ENCODE measurements at places on chromosomes 7 and 10.

GRCh38 chr7:147279964-147280374 is 1163.4 kb downstream of the CNTNAP2 start:
- no peak for DNase-seq

GRCh38 chr7:118286131-118286530 is 61.6 kb downstream of the ANKRD7 start:
- no peak for DNase-seq

DNA sequence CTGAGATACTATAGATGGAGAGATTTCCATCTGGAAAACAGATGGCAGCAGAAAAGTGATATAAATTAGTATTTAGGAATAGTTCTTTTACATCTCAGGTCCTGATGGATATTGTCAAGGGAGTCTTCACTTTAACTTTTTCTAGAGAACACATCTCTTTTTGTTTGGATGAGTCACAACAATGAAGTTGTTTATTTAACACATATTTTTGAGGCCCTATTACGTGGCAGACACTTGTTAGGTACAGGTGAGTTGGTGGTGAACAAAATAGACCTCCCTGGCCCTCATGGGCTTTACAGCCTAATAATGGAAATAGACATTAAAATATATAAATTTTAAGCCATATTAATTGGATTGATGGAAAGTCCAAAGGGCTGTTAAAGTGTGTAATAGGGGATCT is 168.3 kb downstream of the VTI1A start:
- DNase-seq: no peak

GRCh38 chr10:78464856-78465267 is 431.2 kb downstream of the RPS24 start:
- no peak for DNase-seq

DNA sequence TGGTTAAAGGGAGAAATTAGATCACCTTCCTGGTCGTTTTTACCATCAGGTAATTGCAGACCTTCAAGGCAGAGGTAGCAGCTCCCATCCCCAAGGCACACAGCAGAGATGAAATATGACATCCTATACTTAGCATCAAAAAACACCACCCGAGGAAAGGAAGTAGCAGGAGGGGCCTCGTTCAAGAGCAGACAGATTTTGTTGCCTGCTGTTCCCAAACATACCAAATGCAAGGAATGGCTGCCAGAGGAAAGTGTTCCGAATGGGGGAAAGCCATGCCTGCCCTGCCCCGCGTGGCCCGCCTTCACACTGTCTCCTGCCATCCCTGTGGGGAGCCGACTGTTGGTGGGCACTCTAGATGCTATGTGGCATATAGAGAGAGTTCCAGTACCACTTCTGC is 18.0 kb downstream of the FKBP6 start:
- DNase-seq: no peak

- no peak for DNase-seq
Measured at GRCh38 chr10:4074545-4075407, 289.8 kb upstream of the KLF6 start.

DNA sequence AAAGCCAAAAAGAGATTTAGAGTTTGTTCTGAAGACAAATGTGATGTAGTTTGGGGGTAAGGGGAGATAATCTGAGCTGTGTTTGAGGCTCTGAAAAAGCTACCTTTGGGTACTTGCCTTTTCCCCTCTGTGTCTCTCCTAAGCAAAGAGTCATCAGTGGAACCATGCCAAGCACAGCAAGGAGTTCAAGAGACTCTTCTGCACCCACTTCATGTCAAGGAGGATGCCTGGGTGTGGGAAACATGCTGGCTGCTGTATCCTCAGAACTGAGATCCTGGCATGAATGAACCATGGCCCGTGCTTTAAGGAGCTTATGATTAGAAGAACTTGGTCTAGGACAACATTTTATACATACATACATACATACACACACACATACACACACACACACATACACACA is 142.9 kb downstream of the NOC3L start:
- no peak for DNase-seq

GRCh38 chr10:42941295-42941644 is 135.6 kb upstream of the RET start:
- DNase-seq: peak; percentile 6

- DNase-seq: no peak
Measured at GRCh38 chr10:4201866-4202825, 417.1 kb upstream of the KLF6 start.

DNA sequence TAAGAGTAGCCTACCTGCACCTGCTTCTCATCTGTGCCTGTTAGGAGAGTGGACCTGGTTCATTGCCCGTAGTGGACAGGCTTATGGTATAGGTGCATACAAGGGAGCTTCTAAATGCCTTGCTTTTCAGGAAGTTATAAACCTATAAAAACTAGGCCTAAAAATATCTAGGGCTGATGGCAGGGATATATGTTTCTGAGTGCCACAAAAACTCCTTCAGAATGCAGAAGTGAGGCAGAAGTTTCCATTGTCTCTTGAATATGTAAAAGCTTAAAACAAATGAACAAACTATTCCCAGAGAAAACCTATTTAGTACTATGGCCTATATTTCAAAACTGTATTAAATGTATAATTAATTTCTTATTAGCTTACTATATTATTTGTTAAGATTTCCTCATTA is 91.8 kb downstream of the RNLS start:
- no peak for DNase-seq

- DNase-seq: no peak
Measured at GRCh38 chr10:74051736-74052342, 53.9 kb downstream of the VCL start.

DNA sequence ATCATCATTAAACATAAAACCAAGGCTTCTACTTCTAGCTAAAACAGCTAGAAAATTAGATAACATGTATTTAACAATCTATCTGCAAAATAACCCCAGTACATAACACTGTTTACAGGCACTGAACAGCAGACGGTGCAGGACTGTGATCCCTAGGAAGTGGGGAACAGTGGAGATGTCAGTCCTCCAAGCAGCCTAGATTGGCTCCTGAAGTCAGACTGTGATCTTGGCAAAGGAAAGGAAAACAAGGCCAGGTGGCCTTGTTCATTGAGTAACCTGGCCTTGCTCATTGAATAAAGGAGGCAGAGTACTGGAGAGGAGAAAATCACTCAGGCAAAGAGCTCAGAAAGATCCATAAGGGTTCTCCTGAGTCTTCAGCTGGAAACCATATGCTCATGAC is 77.7 kb upstream of the DIP2C start:
- DNase-seq: no peak

- DNase-seq: no peak
Measured at GRCh38 chr7:107286751-107287621, 118.2 kb downstream of the HBP1 start.

DNA sequence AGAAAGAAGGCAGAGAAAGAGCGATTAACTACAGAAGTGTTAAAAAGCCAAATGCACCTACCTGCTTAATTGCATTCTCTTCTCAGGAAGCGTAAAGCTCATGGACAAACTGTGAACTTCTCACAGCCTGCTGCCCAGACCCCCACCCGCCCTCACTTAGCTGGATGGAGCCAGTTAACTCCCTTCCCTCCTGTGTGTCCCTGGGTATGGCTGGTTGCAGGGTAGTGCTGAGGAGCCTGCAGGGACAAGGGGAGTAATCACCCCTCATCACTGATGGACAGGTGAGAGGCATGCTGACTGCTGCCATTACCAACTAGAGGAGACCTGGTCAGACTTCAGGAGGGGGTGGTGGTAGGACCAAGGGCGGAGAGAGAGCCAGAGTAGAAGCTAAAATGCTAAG is 37.5 kb downstream of the ENO4 start:
- no peak for DNase-seq

GRCh38 chr7:106420736-106421135 is 136.0 kb upstream of the NAMPT start:
- no peak for DNase-seq

DNA sequence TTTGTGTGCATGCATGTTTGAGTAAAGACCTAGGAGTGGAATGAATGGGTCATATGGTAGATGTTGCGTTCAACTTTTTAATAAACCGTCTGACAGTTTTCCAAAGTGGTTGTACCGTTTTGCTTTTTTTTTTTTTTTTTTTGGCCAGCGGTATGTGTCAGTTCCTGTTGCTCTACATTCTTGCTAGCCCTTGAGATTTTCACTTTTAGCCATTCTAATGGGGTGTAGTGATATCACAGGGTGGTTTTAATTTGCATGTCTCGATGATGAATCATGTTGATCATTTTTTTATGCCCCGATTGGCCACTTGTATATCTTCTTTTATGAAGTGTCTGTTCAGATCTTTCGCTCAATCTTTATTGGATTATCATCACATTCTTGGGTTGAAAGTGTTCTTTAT is 320.7 kb downstream of the CAMK1D start:
- DNase-seq: no peak

DNA sequence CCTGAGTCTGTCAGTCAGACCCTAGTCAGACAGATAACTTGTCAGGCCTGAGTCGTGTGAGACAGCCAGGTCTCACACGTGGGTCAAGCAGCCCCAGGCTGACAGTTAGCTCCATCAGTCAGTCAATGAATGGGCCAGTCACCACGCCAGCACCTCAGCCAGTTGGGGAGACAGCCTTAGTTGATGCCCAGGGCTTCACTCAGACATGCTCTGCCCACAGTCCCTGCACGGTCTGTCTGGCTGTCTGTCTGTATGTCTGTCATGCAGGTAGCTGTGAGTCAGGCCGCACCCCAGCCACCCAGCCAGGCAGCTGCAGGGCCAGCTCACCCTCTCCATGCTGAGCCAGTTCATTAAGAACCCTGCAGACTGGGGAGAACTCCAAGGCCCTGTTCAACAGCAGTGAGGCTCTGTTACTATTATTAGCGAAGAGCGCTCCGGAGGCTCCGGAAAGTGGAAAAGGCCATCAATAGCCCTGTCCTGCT is 141.1 kb upstream of the PCBD1 start:
- DNase-seq: no peak

GRCh38 chr10:48623607-48624132 is 18.8 kb upstream of the ARHGAP22 start:
- DNase-seq: no peak

DNA sequence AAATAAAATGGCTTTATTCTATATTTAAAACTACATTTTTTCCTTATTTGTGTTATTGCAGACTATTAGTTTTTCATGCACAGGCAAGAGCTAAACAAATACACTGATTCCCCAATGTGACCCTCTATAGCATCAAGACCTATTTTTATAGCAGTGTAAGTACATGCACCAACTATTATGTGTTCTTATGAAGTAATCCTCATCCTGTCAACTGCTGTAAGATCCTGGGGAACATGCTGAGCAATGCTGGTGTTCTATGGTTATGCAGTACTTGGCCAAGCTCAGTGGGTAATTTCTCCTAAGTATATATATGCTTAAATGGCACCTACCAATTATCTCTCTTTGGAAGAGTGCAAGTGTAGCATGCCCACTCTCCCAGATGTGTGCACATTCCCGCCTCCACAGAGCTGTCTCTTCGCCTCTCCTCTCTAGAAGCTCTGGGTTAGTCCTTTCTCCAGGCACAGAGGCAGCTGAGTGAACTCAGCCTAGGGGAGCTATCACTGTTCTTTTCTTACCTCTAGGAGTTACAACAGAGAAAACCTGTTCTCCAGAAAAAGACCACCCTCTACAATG is 428.8 kb downstream of the KCNMA1 start:
- DNase-seq: no peak

DNA sequence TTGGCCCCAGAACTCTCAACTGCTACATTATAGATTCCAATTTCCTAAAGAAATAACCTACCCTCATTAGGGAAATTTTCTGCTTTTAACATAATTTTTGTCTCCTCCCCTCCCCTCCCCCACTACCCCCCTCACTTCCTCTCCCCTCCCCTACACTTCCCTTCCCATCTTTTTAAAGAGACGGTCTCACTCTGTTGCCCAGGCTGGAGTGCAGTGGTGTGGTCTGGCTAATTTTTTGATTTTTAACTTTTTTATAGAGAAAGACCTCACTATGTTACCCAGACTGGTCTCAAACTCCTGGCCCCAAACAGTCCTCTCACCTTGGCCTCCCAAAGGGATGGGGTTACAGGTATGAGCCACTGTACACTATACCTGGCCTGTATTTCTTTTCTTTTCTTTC is 30.5 kb upstream of the C1GALT1 start:
- no peak for DNase-seq

- DNase-seq: no peak
Measured at GRCh38 chr10:517872-518475, 171.5 kb downstream of the DIP2C start.

DNA sequence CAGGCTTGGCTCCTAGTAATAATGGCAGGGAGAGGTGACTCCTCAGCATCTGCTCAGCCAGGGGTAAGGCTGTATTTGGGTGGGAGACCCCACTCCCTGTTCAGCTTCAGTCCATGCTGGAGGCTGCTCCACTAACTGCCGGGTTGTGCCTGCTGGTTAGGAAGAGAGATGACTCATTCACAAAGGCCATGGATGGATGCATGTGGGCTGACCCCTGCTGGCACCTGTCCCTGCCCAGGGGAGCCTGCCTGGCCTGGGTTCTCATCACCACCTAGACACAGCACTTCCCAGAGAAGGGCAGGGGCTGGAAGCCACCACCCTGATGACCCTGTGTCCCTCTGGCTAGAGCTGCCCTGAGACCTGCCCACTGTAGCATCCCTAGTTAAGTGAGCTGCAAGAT is 59.0 kb downstream of the VSTM4 start:
- no peak for DNase-seq

- no peak for DNase-seq
Measured at GRCh38 chr7:16940776-16941175, 59.0 kb upstream of the AGR3 start.

DNA sequence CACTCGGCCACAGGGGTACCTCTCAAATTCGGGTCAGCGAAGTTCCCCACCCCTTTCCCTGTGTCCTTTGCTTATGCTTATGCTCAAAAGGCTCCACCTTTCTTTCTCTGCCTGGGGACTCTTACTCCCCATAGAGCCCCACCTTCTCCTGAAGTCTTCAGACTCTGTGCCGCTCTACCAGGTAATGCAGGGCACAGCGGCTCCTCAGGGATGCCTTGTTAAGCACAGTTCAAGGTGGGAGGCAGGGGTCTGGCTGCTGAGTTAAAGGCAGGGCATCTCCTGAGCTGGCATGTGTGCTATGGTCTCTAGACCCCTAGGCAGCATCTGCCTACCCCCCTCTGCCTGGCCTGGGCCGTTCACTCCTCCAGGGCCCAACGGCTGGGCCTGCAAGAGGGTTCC is 3.0 kb upstream of the CXCL12 start:
- DNase-seq: no peak

DNA sequence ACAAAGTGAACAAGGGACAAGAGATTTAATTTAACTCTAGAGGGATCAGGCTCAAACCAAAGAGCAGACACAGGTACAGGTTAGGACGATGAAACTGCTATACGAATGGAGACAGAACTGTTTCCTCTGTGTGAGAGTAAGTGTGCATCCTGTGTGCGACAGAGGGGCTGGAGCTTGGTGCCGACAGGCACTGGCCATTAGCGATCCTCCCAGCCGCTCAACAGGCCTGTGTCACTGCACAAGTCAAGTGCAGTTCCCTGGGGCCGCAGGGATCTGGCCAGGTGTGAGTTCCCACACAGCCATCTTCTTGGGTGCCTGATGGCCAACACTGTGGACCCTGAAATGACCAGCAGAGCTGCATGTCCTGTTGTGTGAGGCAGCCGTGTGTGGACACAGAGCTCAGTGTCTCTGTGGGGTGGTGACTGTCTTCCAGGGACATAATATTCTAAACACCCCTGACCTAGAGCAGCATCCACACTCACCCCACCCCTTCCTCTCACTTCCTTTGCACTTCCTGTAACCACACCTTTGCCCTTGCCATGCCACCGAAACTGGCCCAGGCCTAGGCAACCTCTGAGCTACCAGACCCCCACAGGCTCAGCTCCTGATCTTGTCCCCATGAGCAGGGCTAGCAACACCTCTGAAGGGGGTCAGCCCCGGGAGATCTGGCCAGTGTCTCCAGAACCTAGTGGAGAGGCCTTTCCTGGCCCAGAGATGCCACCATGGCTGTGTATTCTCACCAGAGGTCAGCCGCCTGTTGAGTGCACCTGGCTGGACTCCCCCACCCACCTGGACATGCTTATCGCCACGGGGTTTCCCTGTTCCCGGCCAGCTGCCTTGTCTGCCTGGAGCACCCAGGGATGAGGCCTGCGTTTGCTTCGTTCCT is 11.7 kb upstream of the TBRG4 start:
- no peak for DNase-seq
